ENCODE measurements at places on chromosomes 11 and 22.

DNA sequence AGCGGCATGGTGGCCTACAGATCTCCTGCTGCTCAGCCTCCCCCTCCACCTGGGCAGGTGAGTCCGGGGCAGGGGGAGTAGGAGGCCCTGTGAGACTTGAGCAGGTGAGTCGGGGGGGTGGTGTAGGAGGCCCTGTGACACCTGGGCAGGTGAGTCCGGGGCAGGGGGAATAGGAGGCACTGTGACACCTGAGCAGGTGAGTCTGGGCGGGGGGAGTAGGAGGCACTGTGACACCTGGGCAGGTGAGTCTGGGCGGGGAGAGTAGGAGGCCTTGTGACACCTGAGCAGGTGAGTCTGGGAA lies 299.3 kb downstream of the BRD1 start:
- no peak for DNase-seq

GRCh38 chr11:94241896-94242295 lies 62.5 kb upstream of the IZUMO1R start:
- DNase-seq = no peak

DNA sequence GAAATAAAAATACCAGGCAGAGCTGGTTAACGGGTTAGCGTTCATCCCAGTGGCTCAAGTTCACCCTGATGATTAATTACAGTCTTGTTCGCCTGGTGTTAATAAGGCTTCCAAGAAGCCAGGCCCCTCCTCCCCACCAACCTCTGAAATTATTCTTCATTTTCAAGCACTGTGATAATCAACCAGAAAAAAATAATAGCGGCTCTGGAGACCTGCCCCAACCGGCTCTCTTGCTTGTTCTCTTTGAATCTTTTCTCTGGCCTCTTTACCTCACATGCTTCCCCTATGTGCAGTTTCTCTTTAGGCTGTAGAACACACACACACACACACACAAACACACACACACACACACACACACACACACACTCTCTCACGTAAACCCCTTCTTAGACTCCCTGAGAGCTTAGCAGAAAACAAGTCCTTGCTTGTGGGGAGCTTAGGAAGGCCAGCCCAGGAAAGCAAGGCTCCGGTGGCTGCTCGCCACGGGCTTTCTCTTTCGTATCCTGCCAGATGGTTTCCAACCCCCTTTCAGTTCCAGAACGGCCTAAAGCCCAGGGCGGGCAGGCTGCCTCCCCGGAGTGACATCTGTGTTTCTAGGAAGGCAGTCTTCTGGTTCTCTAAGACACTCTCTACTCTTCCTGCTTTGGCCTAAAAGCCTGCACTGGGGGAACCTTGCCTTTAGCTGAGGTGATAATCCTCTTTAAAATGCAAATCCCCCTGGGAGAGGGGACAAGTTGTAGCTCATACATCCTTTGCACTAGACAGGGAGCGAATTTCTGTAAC lies 106.4 kb upstream of the SESN3 start:
- no peak for DNase-seq

DNA sequence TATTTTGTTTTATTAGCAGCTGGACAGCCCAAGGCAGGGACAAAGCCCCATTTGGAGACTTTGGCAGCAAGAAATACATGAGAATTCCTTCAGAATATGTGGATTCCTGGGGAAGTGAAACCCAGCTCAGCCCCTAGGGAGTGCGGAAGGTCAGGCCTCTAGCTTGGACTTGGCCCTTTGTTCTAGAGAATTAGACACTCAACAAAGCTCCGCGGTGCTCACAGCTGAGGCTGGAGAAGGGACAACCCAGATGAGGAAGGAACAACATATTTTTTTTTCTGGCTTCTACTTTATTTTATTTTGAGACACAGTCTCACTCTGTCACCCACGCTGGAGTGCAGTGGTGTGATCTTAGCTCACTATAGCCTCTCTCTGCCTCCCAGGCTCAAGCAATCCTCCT lies 44.7 kb upstream of the SEPTIN5 start:
- DNase-seq = no peak

DNA sequence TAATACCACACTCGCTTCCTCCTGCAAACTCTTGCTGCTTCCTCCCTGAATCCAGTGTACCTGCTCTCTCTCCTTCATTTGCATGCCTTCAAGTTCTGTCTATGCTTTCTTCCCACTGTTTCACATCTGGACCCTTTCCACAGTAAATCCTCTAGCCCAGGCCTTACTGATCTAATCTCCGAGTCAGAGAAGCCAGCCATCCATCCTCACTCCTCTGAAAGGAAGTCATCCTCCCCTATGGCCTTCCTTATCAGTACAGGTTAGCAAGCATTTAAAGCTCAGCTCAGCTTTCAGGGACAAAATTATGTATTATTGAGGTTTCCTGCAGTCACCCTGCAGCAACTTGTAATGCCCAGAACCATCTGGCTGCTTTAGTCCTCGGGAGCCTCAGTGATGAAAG lies 116.1 kb downstream of the GALNT18 start:
- DNase-seq = no peak

GRCh38 chr11:110331626-110332025 lies 35.2 kb upstream of the RDX start:
- no peak for DNase-seq

DNA sequence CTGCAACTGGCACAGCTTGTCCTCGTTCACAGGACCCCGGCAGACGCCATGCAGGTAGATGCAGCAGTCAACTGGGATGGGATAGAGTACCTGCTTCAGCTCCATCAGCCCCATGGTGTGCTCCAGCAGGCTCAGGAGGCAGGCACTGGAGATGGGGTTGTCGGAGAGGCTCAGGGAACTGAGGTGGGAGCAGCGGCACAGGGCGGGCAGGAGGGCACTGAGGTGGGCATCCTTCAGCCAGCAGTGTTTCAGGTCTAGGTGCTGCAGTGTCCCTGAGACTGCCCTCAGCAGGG lies 8.7 kb upstream of the TOP3B start:
- DNase-seq = no peak

- DNase-seq = no peak
Observed at GRCh38 chr11:8362899-8363298, 99.2 kb upstream of the LMO1 start.

DNA sequence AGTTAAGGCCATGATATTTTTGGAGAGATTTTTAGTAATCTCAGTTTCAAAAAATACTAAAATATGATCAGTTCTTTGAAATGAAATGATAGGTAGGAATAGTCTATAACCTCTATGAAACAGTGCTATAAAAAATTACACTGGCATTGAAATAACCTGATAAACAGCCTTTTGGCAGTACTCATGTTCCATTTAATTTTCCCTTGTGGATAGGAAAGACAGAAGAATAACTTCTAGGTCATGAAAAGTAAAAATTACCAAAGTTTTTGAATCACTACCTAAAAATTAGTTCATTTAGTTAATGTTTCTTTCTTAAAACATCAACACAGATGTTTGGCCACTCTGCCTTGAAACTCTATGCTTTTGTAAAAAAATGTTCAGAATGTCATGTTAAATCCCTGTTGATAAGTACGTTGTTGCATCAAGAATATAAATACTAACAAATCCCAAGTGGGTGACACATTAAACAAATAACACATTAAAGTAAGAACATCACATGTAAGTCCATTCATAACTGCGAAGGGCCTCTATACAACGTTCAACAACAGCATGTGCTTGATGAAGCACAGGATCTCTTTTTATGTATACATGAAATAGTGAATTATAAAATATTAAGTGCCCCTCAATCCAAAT lies 290.2 kb downstream of the SWAP70 start:
- no peak for DNase-seq

DNA sequence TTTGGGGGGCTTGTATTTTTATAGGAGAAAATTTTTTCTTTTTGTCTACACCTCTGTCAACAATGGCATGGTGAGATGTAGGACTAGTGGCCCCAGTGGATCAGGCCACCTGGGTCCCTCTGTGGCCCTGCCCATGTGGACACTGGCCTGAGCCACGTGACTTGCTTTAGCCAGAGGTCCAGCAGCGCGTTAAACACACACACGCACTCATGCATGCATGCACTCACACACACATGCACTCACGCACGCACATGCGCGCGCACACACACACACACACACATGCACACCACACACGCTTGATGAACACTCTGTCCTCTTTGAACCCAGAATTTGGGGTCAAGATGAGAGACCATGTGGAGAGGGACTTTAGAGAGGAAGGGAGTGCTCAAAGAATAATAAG lies 59.4 kb upstream of the NUP50 start:
- no peak for DNase-seq

DNA sequence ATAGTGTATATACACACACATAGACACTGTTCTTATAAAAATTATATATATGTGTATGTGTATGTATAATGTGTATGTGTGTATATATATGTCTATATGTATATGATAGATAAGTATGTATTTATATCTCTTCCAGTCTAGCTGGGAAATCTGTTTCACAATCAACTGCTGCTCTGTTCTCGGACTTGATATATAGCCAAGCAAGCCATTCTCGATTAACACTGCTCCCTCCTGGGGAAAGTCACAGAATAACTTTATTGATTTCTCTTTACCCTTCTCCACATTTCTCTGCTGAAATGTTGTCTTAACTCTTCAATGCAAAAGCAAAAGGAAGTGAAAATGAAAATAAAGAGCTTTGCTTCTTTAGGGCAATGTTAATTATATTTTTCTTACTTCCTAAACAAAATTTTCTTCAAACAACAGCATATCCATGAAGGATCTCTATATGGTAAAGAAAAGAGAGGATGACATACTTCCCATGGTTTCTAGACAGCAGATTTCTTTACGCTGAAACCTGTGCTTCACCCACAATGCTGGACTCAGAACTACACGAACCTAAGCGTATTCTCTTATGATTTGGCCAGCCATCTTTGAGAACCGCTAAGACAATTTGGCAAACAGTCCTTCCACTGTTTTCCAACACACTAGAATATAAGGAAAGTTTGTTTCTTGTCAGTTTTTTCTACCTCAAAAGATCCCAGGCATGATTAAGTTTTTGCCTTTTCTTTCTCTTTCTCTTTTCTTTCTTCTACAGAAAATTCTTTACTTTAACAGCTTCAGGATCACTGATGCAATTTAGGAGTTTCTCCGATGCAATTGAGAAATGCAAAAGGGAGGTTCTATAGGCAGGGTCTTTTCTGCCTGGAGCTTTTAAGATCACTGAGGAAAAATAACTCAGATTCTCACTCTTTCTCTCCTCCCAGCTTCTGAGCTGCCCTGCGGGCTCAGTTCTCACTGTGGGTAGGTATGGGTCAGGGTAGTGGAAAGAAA lies 1.9 kb downstream of the BLID start:
- no peak for DNase-seq

DNA sequence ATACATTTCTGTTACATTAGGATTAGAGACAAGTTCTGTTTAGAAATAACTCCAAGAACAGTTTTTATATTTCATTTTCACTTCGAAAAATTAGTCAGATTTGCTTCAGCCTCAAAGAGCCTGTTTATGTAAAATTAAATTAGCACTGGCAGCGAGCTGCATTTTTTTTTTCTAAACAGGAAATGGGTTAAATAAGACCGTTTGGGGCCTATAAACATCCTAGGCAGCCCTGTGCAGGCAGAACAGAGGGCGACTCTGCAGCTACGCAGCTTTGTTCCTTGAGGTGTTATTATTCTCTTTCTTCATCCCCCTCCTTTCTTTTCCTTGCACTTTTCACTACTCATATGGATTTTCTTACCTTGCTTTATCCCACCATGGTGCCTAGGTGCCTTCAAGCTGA lies 48.7 kb downstream of the CWC15 start:
- no peak for DNase-seq

DNA sequence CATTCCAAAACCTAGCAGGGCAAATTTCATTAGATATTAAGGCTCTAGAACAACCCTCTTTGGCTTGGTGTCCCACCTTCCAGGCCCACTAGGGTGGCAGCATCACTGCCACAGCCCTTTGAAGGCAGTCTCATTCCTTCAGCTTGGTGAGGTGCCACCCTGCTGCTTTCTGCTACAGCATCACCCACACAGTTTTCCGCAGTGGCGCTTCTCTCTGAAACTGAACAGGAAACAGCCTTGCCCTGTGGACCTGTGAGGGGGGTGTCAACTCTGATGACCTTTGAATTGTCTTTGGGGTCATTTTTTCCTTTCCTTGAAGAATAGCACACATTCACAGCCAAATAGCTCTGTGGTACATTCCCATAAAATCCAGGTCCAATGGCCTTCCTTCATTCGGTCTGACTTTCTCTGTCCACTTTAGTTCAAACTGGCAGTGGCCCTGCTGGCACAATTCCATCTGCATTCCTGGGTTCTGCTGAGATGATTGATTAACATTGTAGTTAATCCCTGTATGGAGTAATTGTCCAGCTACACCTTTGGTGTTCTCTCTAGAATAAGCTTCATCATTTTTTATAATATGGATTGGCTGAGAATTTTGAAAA lies 251.9 kb upstream of the FAT3 start:
- no peak for DNase-seq

GRCh38 chr22:24200619-24201212 lies 19.4 kb downstream of the SUSD2 start:
- DNase-seq = no peak
